ENCODE measurements at places on chromosomes 5 and 9.

DNA sequence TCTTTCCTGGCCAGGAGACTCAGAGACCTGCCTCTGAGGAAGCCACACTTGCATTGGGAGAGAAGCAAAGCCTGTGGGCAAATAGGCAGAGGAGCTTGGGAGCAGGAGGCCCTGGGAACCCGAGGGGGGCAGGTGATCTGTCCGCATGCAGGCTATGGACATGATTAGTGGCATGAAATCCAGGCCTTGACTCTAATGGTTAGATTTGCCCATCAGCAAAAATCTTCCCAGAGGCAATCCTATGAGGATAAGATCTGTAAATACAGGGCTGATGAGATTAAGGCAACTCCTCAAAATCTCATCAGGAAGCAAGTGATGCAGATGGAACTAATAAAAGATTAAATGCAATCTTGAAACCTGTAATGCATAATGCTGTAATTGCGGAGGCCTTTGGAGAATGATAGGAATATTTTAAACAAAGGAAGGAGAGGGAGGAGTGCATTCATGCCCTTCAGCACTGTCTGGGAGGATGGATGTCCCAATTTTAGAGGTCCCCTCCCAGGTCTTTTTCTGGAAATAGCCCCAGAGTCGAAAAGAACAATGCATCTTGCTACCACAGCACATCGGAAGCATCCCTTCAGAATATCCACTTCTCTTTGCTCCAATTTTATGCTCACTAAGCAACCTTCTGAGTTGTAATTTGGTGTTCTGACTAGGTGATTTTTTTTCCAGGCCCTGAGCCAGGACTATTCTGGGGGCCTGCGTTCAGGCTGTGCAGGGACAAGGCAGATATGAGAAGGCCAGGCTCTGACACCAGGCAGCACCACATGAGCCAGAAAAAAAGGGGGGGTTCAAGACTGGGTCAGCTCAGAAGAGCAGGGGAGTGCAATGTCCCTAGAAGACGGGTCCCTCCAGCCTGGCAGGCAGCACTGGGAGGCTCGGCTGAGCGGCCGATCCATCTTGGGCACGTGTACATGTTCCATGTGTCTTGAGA lies 66.5 kb downstream of the MED10 start:
- no peak overlapping the region for H3K4me3 ChIP-seq
- H3K36me3 ChIP-seq: no peaks in the 10 kb centered on the region
- no peaks in the 10 kb centered on the region for H3K27me3 ChIP-seq

- no peak for DNase-seq
- no peaks in the 10 kb centered on the region for H3K36me3 ChIP-seq
- no peaks in the 10 kb centered on the region for H3K27me3 ChIP-seq
- H3K4me1 ChIP-seq: no peaks in the 10 kb centered on the region
- no peak overlapping the region for H3K4me3 ChIP-seq
- H3K27ac ChIP-seq: no peak overlapping the region
Measured at GRCh38 chr9:20753761-20754160, 69.7 kb downstream of the FOCAD start.

GRCh38 chr9:137218754-137219271 lies 3.2 kb downstream of the RNF208 start:
- peaks cover 64% of the 10 kb centered on the region for H3K4me1 ChIP-seq
- peak overlapping the region; percentile 87 for H3K27ac ChIP-seq
- no peaks in the 10 kb centered on the region for H3K27me3 ChIP-seq
- DNase-seq: peak; percentile 89

- DNase-seq: no peak
- H3K4me1 ChIP-seq: peaks cover 5% of the 10 kb centered on the region
- H3K4me3 ChIP-seq: no peak overlapping the region
- H3K27me3 ChIP-seq: no peaks in the 10 kb centered on the region
Measured at GRCh38 chr5:34584165-34584564, 72.0 kb upstream of the RAI14 start.

DNA sequence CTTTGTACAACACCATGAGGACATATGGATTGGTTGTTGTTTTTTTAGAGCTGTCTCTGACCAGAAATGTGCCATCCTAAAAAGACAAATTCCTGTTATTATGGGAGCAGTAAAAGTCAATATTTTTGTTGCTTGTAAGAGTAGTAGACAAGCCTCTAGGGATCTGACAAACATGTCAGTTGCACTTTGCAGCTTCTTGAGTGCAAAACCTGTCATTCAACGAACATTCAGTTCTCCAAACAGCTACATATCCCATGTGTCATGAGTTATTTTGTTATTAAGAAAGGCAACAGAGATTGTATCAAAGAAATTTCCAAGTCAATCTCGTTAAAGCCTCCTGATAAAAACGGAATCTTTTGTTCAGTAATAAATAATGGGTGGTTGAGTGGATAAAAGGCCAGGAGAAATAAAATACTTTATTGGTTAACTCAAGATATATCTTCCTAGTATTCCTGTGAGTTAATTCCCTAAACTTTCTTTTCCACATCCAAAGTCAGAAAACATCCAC lies 18.1 kb downstream of the C5orf58 start:
- H3K27ac ChIP-seq: no peak overlapping the region
- no peaks in the 10 kb centered on the region for H3K36me3 ChIP-seq
- peaks cover 19% of the 10 kb centered on the region for H3K4me1 ChIP-seq
- no peak overlapping the region for H3K4me3 ChIP-seq

DNA sequence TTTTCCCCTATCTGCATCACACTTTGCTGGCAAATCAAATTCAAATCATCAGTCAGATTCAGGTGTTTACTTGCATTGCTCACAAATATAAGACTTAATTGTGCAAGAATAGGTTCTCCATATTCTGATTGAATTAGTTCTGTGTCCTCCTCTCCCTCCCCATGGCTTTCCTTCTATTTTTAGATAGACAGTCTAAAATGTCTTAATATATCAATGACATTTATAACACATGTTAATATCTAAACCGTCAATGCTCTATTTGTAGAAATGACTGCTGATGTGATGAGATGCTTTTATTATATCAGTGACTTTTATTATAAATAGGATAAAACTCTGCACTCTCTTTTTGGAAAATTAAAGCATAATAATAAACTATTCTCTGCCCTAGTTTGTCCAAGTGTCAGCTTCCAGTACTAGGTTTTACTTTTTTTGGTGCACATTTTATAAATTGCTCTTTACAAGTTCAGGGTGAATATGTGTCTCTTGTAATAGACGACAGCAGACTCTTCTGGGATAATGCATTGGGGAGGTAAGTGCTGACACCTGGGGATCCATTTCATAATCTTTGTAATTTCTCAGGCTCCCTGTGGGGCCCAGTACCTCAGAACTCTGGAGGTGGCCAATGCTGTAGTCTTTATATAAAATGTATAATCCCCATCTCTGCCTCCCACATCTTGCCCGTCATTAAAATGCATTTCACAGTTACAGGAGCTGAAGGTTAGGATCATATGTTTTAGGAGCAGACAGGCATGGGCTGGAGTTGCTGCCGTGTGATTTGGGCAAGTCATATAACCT lies 321.5 kb downstream of the BRINP1 start:
- H3K4me1 ChIP-seq: no peaks in the 10 kb centered on the region
- no peak overlapping the region for H3K4me3 ChIP-seq
- DNase-seq: no peak

DNA sequence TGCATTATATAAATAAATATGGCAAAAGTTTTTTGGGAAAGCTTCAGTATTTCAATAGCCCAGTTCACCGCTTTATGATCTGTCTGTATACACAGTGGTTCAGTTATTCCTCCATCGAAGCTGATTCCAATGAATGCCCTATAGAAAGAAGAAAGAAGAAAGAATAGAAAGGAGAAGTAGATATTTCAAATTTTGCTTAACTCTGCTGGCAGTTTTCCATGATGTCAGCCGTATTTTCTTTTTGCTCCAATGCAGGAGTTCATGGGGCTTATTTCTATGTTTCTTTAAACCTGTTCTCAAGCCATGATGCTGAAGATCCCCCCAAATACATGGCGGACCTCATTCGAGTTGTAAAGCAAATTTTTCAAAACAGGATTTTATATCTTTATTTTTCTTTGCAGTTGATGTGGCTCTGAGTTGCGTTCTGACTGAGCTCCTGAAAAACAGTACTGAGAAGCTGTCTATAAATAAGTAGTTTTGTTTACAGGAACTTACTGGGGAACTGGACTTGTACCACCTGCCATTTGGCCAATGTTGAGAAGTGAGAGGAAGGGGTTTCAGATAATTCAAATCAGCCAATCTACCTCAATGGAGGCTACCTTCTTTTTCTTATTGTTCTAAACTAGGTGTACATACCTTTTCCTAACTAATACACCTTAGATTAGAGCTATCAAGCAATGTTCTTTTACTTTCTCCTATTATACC lies 418.5 kb upstream of the MEF2C start:
- DNase-seq: no peak
- H3K36me3 ChIP-seq: no peaks in the 10 kb centered on the region
- peak overlapping the region; percentile 3 for H3K27ac ChIP-seq

DNA sequence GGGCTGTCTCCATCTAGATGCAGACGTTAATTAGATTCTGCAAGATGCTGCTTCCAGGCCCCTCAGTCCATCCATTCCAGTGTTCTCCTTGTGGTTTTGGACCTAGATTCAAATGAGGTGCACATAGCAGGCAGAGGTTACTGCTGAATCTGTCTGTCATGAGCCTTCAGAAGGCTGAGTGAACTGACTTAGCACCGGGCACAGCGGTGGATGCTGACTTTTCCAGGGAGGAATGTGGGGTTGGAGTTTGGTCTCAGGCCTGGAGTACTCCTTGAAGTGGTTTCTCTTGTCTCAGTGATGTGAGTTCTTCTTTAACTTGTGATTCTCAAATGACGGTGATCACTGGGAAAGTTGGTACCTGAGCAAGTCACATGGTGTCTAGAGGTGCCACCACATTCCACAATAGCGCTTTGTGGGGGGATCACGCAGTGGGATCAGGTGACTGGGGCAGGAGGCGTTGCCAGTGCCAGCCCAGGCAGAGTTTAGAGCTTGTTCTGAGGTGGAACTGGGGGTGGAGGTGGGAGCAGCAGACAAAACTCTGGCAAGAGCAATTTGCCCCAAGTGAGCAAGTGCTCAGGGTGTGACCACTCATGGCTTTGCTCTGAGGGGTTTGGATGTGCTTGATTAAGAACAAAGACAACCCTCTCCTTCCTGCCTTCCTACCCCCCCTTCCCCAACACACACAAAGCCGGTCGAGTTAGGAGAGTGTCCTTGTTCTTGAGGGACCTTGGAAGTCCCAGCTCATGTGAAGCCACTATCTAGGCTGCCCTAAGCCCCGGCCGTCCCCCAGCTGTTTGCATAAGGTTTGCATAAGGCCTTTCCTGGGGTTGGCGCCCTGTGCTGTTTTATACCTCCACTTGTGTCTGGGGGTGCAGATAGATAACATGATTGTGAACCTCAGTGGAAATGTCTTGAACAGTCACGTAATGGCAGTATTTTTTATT lies 25.1 kb downstream of the JADE2 start:
- H3K4me3 ChIP-seq: no peak overlapping the region
- H3K27me3 ChIP-seq: no peaks in the 10 kb centered on the region
- peak; percentile 55 for DNase-seq

DNA sequence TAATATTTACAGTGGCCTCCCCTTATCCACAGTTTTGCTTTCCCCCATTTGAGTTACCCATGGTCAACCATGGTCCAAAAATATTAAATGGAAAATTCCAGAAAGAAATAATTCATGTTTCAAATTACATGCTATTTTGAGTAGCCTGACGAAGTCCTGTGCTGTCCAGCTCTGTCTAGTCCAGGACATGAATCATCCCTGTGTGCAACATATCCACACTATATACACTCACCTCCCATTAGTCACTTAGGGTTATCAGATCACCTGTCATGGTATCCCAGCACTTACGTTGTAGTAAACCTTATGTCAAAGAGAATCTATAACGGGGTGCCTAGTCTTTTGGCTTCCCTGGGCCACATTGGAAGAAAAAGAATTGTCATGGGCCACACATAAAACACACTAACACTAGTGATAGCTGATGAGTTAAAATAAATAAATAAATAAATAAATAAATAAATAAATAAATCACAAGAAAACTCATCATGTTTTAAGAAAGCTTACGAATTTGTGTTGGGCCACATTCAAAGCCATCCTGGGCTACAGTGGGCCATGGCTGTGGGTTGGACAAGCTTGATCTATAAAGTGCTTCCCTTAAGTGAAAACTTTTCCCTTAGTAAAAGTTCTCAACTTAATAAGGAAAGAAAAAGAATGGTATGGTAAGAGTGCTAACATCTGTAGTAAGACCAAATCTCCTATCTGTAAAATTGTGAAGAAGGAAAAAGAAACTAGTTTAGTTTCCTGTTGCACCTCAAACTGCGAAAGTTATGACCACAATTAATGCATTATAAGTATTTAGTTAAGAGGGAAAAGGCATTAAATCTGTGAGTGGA lies 15.9 kb upstream of the OMD start:
- H3K27me3 ChIP-seq: no peaks in the 10 kb centered on the region
- H3K4me1 ChIP-seq: no peaks in the 10 kb centered on the region
- H3K27ac ChIP-seq: no peak overlapping the region
- DNase-seq: no peak
- H3K4me3 ChIP-seq: no peak overlapping the region

DNA sequence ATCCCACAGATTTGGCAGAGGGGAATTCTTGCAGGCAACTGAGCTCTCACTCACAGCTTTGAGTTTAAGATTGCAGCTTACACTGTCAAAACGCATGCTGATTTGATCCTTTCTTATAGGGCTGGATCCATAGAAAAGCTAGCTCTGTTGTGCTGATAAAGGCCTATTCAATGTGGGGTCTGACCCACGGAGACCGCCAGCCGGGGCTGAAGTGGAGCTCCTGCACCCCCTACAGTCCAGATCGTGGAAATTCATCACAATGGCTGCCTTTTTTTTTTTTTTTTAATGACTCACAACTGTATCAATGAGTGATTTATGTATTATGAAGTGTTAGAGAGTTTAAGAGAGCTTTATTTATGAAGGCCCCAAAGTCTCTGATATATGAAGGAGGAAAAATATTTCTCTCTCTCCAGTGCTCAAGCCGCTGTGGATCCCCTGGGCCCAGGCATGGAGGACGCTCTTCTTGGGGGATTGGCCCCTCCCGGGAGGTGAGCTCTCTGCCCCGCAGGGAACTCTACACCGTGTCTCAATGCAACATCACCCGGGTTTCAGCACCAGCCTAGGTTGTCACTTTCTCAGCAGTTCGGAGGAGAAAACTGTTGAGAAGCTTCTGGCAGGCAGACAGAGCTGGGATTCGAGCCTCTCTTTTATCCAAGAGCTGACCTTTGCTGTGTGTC lies 700.2 kb downstream of the IRX1 start:
- no peak overlapping the region for H3K4me3 ChIP-seq
- H3K4me1 ChIP-seq: no peaks in the 10 kb centered on the region
- DNase-seq: no peak
- no peak overlapping the region for H3K27ac ChIP-seq
- H3K27me3 ChIP-seq: no peaks in the 10 kb centered on the region

DNA sequence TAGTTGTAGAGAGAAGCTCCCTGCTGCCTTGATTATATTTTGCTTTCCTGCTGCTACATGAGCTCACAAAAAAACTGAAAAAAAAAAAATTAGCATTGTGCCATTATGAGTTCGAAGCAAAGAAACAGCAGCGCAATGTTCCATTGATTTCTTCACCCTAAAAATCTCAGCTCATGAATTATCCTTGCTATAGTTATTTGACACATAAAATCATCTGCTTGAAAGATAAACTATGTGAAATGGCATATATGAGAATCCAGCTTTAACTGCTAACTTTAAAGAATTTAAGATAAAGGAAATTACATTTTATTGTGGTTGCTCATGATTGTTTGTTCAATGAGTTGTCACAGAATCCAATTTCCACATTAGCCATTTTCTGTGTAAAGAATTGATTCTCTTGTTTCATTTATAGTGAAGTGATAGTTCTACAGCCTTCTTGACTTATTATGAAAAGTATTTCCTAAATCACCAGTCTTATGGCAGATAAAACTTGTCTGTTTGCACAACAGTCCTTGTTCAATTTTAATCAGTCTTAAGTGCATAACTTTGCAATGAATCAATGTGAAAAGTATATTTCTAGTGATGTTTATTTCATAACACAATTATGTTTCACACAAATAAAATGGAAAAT lies 1275.0 kb upstream of the CDH9 start:
- H3K4me3 ChIP-seq: no peak overlapping the region
- no peaks in the 10 kb centered on the region for H3K27me3 ChIP-seq
- H3K4me1 ChIP-seq: no peaks in the 10 kb centered on the region
- H3K27ac ChIP-seq: no peak overlapping the region
